Activated CD4-positive, CD25-positive, alpha-beta regulatory T cell (primary cell): ENCODE measurements at places on chromosomes 2 and 18.
A peak's percentile ranks its signal among the peaks of the same experiment; 100 is the strongest.

- DNase-seq, result no peak
Observed at GRCh38 chr18:24126155-24126961, 12.5 kb upstream of the CABYR start.

DNA sequence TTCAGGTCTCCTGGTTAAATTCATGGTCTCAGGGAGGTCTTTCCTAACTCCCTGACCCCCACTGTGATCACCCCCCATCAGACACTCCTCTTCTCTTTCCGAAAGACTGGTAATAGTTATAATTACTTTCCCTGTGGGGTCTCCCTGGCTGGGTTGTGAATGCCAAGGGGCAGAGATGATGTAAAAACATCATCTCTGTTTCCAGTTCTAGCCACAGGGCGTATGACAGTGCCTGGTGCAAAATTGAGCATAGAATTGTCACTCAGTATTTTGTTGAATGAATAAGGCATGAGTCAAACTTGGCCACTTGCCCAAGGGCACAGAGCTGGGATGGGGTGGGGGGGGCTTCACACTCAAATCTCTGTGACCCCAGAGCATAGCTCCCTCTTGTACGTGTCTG, 65.2 kb downstream of the LTBP1 start:
- DNase-seq, result no peak

GRCh38 chr2:136156411-136156810, 38.5 kb upstream of the CXCR4 start:
- no peak for DNase-seq

DNA sequence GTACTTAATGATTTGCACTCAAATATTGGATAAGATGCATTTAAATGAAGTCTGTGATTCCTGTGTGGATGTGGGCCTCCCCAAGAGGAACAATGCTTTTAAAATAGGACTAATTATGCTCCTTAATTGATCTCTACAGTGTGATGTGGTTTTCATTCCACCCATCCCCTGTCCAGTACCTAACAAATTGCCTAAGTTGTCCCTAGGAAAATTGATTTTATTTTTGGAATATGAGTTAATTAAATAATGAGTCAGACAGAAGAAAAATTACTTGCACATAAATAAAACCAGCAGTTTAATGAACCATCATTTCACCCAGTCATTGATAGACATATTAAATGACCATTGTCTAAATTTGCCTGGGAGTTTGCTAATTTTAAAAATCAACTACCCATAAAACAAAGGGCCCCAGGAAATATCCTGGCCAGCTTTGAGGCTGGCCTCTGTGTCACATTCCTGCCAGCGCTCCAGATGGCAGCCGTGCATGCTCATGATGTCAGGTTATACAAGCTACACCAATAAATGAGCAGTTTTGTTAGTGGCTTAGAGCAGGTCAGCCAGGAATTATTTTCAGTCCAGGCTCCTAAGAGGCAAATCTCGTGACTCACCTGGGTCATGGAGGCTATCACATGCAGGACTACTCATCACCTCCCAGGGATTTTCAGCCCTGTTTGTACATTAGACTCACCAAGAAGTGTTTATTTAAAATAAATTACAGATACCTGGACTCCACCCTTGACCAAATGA, 31.9 kb downstream of the ABHD3 start:
- no peak for DNase-seq

GRCh38 chr2:33588232-33588631, 10.9 kb downstream of the FAM98A start:
- no peak for DNase-seq

DNA sequence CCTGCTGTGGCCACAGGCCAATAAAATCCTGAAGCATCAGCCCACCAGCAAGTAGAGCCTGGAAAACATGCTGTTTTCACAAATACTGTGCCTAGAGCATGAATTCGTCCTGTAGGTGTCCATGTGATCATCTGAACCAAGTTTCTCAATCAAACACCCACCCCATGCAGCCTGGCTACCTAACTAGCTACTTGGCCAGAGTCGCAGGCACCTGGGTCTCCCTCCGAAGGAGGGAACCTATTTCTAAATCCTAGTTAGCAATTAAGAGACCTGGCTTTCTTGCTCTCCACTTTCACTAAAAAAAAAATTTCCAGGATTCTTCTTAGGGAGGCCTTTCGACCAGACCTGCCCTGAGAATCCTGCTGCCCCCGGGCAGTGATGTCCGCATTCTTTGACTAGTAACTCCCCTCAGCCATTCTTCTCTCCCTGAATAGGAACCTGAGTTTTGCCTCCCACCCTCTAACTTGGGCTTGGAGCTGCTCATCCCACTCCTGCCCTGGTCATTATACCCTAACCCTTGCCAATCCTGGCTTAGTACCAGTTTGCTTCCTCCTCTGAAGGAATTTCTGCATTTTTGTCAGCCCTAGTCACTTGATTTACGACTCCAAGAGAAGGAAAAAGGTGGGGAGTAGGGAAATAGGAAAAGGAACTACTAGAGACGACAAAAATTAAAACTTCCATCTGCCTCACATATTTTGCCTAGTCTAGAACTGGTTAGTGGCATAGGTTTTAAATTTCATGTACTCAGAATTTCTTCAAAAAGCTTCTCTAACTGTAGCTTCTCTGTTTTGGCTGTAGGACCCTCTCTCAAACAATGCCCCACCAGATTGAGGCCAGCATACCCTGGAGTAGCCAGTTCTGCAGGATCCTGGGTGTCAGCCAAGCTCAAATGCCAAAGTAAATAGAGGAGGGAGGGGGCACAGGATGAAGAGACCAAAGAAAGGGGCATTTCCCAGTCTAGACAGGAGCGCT, 25.4 kb upstream of the TANK start:
- no peak for DNase-seq

DNA sequence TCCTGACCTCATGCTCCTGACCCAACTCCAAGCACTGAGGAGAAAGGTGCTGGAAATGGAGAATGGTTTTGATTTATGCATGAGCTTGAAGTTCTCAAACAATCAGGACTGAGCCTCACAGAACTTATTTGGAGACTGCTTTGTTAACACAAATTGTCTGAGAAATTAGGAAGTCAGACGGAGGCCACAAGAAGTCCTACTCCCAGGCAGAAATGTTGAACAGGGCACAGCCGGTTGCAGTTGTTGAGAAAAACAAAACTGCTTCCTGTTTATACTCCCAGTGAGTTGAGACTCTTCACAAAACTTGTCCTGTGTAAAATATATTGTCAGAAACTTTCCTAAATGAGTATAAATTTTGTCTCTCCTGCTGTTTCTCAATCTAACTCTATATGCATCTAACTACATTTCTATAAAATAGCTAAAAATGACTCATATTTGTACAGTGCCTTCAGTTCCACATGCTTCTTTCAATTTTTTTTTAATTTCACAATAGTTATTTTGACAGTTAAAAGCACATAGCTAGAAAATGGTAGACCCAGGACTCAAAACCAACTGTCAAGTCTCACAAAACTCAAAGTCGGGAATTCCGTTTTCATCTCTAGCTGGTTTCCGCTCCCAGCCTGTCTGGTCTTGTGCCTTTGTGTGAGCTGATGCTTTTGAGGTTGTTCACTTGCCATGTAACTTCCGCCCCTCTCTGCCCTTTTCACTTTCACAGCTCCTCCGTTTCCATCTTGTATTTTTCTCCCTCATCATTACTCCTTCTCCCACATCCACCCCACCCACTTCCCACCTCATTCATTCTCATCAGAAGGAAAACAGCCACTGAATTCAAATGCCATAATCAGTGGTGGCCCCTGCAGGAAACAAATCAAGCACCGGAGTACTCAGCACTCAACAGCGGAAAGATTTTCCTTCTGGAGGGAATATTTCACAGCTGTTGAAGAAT, 215.0 kb downstream of the SUCLG1 start:
- DNase-seq, result no peak

DNA sequence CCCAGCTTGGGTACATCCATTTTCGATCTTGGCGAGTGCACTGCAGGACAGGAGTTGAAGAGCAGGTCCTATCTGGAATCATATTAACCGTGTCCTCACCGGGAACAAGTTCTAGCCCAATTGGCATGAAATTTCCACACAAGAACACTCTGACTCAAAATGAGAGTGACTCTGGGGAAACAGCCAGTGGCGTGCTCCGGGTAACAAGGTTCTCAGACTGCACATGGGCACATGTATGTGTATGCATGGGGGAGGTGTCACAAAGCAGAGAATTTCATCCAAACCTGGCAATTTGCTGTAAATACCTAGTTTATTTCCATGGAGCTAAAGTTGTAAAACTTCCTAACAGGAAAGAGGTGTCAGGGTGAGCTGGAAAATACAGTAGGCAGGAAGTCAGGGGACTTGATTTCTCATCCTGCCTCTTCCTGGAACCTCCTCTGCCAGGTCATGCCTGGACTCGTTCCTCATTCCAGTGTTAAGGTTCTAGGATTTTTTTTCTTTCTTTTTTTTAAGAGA, 1.7 kb downstream of the TUBB6 start:
- no peak for DNase-seq

DNA sequence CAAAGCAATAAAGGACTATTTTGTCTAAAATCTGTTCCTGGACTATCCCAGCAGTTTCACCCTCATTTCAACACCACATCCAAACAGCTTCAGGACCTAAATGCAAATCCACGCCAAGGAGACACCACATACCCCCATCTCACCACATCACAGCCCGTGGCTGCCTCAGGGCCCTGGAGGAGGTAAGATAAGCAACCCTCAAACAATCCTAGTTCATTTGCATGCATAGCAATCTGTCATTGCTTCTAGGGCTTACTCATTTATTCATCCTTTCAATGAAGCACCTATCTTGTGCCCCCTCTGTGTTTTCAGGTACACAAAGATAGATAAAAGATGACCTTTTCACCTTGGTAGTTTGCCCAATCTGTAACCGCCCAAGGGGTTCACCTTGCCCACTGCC, 86.5 kb downstream of the VSNL1 start:
- no peak for DNase-seq

- DNase-seq, result peak; percentile 75
Observed at GRCh38 chr2:96960153-96960961, 26.0 kb downstream of the FAM178B start.
